ENCODE measurements at places on chromosomes 2 and 18.
A peak's percentile ranks its signal among the peaks of the same experiment; 100 is the strongest.

- no peak for DNase-seq
Measured at GRCh38 chr2:175152242-175152641, 15.8 kb downstream of the ATF2 start.

DNA sequence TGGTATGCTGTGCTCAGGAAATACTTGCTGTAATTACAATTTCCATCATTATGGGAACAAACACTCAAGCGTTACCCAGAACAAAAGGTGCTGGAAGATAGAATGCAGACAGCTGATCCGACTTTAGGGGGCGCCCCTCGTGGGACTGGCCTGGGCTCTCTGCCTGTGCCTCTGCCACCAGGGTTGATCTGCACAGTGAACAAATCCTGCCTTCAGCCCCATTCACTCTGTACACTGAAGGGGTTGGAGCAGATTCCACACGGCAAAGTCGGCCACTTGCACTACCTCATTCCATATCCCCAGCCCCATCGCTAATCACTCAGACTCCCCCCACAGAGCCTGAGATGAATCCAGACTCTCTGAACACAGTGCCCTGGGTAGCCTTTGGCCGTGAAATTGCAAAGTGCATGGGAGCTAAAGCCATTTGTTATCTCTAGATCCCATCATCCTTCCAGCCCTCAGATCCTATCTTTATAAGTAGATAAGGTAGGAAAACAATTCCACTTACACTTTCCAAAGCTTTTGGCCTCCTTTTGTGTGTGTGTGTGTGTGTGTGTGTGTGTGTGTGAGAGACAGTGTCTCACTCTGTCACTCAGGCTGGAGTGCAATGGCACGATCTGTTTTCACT is 69.3 kb downstream of the INPP5D start:
- peak; percentile 20 for DNase-seq

DNA sequence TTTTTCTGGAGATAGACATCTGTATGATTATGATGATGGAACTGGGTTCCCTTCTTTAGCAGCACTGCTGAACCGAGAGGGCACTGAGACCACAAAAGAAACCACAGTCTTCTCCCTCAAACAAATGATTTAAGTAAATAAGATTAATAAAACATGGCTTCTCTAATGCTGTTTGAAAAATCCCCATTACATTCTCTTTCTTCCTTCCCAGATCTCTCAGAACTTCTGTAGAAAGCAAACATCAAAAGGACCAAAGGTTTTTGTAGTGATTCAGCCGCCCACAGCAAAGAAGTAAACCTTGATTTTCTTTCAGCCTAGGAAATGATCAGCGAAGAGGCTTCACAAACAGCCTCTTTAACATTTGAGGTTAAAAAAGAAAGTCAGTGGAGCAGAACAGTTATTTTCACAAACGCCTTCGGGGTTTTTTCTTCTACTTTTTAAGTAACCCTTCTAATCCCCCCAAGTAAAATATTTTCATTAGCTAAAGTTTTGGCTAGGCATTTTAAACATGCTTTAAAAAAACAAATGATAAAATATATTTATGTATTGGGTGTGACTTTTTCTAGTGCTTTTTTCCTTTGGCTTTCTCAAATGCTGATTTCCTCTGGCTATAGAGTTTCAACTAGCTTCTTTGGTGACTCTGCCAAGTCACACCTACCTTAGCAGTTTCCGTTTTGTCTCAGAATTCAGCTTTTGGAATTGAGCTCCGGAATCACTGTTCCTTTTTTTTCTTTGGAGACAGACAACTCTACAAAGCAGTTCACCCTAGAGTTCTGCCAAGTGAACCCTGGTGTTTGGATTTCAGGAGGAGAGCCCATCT is 89.6 kb downstream of the UPP2 start:
- DNase-seq = no peak

DNA sequence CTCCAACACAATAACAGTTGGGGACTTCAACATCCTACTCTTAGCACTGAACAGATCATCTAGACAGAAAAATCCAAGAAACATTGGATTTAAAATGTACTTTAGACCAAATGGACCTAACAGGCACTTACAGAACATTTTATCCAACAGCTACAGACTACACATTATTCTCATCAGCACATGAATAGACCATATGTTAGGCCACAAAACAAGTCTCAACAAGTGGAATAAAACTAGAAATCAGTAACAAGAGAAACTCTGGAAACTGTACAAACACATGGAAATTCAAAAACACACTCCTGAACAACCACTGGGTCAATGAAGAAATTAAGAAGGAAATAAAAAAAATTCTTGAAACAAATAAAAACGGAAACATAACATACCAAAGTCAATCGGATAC is 117.5 kb downstream of the ACVR1 start:
- no peak for DNase-seq

- no peak for DNase-seq
Measured at GRCh38 chr2:134625311-134625710, 93.5 kb downstream of the TMEM163 start.

DNA sequence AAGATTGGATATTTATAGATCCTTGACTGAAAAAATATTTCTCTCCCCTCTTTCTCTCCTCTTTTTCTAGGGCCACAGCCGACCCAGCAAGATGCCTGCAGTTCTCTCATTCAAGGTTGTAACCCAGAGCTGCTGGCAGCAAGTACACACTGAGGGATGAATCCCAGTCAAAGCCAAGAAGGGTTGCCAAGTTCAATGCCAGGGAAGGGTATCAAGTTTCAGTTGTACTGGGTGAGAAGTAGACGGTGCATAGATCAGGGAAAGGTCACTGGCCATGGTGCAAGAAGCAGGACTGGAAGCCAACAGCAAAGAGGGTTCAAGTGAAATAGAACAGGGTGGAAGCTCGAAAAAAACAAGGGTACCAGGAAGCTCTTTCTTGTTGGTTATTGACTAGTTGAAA is 170.2 kb downstream of the NRP2 start:
- DNase-seq = peak; percentile 83
